ENCODE measurements at places on chromosomes 5 and 9.

DNA sequence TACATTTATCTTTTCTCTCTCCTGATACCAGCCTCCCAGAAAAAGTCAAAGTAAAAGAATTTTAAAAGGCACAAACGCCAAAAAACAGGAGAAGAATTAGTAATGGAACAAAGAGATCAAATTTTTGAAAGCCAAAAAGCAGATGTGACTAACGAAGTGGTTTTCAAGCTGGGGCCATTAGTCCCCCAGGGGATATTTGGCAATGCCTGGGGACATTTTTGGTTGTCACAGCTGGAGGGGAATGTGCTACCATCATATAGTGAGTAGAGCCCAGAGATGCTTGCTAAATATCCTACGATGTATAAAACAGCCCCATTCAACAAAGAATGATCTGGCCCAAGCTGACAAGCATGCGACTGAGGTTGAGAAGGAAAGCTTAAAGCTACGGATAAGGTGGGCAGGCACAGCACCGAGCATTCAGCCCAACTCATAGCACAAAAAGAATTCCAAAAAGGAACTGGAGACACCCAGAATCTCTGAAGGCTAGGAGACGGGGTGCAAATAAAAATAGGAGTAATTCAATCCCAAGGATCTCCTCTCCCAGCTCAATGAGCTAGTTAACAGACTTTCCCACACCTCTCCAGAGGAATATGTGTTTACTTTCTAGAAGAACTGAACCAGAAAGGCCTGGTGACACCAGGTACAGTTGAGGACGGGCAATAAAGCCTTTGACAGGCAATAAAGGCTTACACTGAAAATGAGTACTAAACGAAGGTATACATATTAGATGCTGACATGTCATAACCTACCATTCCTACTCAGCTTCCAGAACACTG is 269.0 kb downstream of the DENND1A start:
- DNase-seq, result no peak

- DNase-seq, result no peak
These were observed 131.8 kb upstream of the FBN2 start for GRCh38 chr5:128669803-128670202.

- DNase-seq, result no peak
These were observed 555 bp upstream of the PCDHGC4 start for GRCh38 chr5:141484310-141484640.

DNA sequence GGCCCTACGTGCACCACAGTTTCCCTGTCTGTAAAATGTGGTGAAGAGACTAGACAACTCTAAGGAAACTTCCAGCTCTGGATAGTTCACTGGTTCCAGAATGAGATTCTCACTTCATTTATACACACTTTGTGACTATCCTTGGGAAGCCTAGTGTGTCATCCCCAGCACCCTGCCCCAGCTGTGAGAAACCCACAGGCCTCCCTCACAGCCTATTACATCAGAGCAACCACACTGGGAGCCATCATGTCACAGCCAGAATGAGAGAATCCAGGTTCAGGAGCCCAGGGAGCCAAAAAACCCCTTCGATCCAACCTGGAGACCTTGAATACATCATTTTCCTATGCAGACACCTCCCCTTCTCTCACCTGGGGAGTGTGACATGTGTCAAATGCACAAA is 21.0 kb upstream of the HAND1 start:
- DNase-seq, result no peak

GRCh38 chr9:134225816-134226215 is 61.5 kb upstream of the RNU6ATAC start:
- no peak for DNase-seq

- no peak for DNase-seq
These were observed 124.4 kb downstream of the SLC28A3 start for GRCh38 chr9:84216151-84216550.

DNA sequence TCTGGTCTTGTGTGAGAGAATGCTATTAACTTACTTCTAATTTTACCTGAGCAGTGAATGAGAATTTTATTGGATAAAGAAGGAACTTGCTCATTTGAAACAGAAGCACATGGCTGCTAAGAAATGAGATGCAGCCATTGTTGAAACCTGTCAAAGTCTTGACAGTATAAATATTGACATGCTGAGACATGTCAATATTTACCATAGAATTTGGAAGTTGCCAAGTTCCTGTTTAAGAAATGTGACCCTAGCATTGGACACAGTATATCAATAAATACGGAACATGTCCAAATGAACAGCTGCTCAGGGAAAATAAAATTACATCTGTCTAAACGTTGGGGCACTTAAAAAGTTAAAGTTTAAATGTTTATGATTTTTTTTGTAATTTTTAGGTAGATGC is 7.8 kb downstream of the XRCC4 start:
- DNase-seq, result no peak

GRCh38 chr5:150175076-150175475 is 8.5 kb downstream of the CDX1 start:
- no peak for DNase-seq

DNA sequence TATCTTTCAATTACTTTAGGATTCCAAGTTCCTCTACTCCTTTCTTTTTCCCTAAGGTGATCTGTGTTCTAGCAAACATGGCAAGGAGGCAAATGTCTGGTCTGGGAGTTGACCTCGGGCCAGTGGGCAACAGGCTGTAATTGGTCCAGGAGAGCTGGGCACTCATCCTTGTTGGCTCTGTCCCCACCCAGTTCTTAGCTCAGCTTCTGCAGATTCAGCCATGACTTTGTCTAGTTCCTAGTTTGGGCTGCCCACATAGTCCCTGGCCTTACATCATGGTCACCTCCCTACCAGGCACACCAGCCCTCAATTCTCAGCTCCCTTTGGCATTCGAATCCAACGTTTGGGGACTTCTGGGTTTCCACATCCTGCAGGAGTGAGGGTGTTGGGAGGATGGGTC is 92.1 kb upstream of the DAP start:
- no peak for DNase-seq

DNA sequence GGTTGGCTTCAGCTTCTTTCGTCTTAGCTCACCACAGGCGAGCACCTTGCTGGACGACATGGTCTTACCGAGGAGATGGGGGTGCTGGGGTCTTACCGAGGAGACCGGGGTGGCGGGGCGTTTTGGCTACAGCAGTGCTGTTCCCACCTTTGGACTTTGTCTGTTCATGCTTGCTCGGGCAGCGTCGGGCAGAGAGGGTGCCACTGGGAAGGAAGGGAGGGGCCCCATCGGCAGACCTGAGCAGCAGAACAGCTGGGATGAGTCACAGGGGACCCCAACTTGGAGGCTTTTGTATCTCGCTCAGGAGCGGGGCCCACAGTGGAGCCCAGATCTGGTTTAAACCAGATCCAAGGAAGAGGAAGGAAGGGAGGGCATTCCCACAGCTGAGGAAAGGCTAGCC is 106.0 kb upstream of the CACNA1B start:
- no peak for DNase-seq

GRCh38 chr5:95599252-95599651 is 20.6 kb upstream of the GPR150 start:
- DNase-seq, result no peak

GRCh38 chr9:137156567-137157375 is 13.1 kb downstream of the LRRC26 start:
- peak; percentile 59 for DNase-seq

DNA sequence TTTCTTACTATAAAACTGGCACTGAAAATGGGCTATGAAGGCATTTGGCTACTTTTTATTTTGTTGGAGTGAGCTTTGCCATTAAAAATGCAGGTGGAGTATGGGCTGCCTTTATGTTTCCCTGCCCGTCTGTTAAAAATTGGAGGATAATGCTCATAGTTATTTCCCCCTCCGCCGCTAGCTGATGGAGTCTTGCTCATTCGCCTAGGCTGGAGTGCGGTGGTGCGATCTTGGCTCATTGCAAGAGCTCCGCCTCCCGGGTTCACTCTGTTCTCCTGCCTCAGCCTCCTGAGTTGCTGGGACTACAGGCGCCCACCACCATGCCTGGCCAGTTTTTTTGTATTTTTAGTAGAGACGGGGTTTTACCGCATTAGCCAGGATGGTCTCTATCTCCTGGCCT is 8.6 kb downstream of the G3BP1 start:
- no peak for DNase-seq

DNA sequence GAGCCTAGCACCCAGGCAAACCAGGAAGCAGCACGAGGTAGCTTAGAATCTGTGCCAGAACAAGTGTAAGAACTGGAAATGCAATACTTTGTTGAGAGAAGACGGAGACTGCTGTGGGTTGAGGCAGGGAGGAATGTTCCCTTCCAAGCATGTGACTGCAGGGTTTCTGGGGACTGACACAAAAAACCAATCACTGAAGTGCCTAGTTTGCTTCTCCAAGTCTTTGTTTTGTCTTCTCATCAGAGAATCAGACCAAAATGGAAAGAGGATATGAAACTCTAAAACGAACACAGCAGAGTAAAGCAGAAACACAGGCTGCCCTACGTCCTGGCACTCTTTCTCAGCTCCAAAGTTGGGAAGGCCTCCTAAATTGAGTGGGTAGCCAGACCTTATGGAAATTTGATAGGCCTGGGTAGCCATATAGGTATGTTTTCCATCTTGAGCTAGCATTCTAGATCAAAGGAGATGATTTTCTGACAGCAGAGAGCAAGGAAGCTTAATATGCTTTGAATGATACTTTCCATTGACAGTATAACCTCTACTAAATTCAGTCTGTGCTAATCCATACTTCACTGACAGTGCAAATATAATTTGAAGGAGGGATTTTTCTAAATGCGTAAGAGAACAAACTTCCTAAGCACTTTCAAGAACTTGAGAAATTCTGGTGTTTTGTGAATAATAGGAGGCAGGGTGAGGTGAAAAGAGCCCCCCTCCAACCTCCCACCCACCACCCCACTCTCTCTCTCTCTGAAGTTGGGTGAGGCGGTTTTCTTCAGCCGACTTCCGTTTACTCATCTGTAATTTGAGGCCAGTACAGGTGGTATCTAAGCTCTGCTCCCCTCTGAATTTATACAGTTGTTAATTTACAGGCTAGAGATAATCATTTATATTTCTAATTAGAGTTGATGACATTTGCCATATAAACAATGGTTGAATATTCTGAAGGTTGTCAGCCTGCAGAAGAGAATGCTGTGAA is 5.5 kb downstream of the ADRB2 start:
- no peak for DNase-seq

- DNase-seq, result no peak
These were observed 2.2 kb downstream of the PCDH1 start for GRCh38 chr5:141875795-141876627.

DNA sequence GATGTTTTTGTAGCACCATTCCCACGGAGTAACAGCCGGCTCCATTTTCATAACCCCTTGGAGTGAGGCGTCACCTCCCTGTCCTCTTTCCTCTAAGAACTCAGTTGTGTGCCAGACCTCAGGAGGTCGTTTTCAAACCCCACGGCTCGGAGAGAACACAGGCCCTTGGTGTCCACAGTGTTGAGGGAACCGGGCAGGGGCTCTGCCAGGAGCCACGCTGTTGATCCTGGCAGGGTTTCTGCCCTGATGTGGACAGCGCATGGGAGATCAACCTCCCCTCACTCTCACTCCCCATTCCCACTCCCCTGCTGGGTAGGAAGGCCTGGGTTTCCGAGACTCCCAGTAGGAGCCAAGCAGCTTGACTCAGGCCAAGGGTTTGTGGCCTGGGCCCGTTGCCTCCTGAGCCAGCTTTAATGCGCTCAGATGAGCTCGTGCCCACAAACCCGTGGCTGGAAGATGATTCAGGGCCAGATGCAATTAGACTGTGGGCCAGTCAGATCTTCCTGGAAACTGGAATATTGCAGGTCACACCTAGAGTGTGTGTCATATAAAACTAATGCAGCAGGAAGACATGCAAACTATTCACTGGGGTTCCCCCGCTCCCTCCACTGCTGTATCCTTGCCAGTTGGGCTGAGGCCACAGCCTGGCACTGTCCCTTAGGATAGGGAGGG is 133.4 kb downstream of the SLC12A2 start:
- no peak for DNase-seq

DNA sequence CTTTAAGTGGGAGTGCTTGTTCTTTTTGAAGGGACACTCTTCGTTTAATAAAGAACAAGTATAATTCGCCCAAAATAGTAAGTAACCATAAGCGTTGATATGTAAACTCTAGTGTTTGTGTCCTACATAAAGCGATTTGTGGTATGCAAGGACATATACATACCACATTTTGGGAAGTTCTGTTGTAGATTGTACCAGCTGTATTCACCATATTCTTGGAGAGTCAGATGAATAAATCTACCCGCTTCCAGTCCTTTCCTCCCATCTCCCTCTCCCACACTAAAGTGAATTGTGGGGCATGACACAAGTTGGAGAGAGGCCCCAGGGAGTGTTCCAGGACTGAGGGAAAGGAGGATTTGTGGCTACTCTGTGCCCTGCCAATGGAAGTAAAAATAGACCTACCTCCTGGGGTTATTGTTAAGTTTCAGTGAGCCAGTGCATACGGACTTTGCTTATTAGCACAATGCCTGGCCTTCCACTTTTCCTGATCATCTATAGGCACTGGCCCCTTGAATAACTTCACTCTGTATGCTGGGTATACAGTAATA is 40.6 kb downstream of the ARHGAP26 start:
- no peak for DNase-seq

- DNase-seq, result no peak
These were observed 4.2 kb downstream of the FREM1 start for GRCh38 chr9:14906000-14906399.

GRCh38 chr5:370311-370958 is 48.9 kb downstream of the AHRR start:
- DNase-seq, result no peak

DNA sequence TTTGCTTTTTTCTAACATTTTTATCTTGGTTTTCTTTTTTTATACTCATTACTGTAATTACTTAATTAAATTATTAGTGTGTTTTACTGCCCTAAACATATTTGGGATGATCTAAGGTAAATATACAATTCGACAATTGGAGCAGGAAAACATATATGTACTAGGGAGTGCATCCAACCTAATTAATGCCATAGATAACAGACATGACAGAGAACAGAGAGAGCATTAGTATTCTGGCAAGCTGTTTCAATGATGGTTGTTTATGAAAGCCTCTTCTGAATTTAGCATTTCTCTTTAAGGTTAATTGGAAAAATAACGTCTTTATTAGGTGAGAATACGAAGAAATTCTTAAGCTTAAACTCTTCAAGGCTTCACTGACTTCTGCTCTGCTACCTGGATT is 300.1 kb upstream of the PRR16 start:
- no peak for DNase-seq

DNA sequence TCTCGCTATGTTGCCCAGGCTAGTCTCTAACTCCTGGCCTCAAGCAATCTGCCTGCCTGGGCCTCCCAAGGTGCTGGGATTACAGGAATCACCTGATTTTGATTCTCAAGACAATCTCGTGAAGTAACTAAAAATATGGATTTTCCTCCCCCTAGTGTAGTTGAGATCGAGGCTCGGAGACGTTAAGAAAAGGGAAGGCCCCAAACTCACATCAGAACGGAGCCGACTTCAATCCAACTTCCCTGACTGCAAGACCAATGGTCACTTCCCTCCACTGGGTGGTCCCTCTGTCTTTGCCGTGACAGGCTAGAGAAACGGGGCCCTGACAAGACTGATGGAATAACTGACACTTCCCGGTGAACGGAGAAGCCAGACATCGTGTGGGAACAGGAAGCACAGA is 28.3 kb downstream of the BARHL1 start:
- DNase-seq, result no peak

- DNase-seq, result no peak
These were observed 124.8 kb upstream of the IRX4 start for GRCh38 chr5:2007496-2007877.

Measured in CD4-positive, alpha-beta T cell treated with Interleukin-12 subunit alpha and Interleukin-12 subunit beta, for 1 hour (primary cell).